ENCODE measurements at places on chromosomes 6 and 20.

DNA sequence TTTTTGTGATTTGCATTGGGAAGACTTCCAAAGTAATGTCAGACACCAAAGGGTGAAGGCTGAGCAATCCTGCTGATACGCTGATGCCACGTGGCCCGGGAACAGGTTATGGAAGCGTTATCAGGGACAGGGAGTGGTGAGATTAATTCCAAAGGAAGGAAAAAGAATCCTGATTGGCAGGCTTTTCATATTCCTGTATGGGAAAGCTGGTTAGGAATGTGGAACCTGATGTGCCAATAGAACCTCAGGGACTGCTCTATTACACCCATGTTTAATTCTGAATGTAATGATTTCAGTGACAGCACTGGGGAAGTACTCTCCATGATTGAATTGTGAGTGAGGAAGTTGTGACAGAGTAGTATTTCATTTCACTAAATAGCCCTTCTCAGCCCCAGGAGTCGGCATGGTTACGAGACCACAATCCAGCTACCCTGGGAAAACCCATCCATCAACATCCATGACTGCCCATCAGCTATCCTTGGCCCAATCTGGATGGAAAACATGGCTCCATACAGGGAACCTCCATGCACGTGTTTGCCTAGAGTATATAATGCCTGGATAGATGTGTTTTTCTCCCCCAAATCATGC is 49.4 kb downstream of the F13A1 start:
- DNase-seq, result no peak

DNA sequence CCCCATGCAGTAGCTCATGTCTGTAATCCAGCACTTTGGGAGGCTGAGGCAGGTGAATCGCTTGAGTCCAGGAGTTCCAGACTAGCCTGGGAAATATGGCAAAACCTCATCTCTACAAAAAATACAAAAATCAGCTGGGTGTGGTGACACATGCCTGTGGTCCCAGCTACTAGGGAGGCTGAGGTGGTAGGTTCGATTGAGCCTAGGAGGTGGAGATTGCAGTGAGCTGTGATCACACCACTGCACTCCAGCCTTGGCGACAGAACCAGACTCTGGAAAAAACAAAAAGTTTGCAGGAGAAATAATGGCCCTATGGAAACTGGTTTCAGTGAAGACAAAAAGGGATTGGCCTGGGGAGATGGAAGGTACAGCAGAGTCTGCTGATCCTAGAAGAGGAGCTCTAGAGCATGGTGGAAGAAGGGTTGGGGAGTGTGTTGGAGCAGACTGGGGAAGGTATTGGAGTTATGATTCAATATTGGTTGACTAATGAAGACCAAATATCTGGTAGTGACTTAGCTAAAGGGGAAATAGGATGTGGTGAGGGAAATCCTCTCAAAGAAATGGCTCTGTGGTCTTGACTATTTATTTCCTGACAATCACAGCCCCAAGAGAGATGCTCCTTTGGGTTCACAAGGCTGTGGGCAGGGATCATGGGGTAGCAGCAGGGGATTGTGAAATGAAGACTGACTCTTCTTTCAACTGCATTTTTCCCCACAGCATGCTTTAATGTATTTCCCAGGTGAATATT is 281.9 kb downstream of the UTRN start:
- DNase-seq, result no peak

DNA sequence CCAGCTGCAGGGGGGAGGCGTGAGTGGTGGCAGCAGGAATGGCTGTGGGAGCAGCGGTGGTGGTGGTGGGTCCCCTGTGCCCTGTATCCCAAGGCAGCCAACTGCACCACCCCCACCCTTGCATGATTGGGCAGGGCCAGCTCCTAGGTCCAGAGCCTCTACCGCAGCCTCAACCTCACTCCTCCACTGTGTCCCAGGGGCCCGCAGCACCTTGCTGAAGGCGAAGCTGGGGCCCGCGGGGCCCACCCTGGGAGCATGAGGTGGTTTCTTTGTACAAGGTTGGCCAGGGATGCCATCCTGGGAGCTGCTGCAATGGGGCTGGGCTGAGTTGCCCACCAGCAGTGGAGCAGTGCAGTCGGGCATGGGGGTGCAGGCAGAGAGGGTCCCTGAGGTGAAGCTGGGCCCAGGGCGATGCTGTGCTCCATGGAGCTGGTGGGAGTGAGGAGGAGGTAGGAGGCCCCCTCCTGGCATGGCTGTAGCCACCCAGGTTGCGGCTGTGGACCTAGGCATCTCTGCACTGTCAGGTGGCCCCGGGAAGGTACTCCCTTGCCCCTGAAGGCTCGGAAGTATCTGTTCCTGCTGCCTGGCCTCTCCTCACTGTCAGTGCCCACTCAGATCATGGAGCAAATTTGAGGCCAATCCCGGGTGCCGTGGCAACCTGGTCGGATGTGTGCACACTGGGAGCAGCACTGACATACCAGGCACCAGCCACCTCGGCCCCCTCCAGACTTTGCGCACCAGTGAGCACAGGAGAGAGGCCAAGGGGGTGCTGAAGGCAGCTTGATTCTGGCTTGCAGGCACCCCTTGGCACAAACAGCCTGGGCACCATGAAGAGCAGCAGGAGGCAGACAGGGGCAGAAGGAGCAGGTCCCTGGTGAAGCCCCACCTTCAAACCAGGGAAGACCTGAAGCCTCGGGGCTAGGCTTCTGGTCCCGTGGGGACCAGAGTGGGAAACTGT is 60.2 kb upstream of the L3MBTL3 start:
- no peak for DNase-seq

DNA sequence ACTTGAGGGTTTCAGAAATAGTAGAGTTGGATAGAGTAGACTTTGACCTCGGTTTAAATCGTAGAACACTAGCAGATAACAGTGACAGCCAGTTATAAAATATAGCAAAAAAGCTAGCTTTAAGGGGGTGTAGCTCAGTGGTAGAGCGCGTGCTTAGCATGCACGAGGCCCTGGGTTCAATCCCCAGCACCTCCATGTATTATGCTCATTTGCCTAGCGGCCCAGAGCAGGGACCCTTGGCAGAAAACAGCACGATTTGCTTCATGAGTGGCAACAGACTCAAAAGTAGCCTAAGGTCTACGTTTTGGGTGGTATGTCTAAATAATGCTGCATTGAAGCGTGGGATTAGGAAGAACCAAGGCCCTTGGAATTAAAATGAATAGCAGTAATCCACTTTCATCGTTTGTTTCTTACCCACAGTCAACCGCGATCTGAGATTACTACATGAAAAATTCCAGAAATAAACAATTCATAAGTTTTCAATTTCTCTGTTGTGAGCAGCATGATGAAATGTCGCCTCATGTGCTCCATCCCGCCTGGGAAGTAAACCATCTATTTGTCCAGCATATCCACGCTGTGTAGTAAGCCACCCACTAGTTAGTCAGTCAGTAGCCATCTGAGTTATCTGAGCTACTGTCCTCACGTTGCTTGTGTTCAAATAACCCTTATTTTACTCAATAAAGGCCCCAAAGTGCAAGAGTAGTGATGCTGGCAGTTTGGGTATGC is 184.9 kb downstream of the GPX5 start:
- DNase-seq, result no peak

DNA sequence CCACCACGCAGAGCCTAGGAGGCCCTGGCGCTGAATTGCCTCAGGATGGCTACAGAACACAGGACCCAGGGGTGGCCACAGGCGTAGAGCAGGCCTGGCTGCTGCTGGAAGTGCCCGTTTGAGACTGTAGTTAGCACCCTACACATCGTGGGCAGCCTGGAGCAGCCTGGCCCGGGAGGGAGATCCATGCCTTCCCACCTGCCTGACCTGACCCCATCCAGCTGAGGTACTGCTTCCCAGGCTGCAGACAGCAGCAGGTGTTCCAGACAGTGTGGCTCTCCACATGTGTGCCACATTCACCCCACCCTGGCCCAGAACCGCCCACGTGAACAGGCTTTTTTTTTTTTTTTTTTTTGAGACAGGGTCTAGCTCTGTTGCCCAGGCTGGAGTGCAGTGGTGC is 20.9 kb upstream of the MAP1LC3A start:
- DNase-seq, result no peak

DNA sequence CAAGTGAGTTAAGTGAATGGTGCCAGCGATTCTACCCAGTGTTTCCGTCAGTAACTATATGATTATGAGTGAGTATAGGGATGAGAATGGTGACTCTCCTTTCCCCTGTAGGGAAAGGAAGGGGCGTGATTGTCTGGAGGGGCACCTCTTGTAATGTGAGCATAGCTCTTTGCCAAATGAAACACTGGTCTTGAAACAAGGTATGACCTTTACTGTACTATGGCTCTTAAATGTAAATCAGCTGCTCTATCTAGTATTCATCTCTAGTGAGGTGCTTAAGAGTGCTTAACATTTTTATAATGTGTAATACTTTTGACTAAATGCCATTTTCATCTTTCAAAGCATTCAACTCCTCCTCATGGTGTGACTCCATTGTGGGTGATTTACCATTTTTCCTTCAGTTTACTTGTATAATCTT is 11.0 kb downstream of the PANK2 start:
- no peak for DNase-seq

DNA sequence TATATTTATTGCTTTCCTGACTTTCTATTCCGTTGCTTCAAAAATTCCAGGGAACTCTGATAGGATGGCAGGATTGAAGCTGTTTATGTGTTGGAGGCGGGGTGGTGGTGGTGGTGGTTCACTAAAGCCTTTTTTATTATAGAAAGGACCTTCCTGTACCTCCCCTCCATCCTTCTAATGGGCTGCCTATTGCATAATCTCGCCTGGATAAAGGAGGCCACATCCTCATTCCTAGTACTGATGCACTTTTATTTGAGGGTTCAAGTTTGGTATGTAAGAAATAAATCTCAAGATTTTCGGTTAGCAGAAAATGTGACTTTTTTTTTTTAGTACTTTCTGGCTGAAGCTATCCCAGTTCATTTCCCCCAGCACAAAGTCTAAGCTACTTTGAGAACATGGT is 18.7 kb upstream of the CTAGE9 start:
- DNase-seq, result no peak
